Neural crest cell (in vitro differentiated cells): ENCODE measurements at places on chromosomes 13 and 19. TPM values are rescaled to one million over a fixed set of nuclear protein-coding genes. Genes with fewer than 3 reads are reported as not detected.

Gene PIBF1
- 21.5 and 24.7 TPM in 2 replicates for total RNA-seq

Gene PRTN3
- total RNA-seq = not detected in 2 replicates

Gene MUC16
- total RNA-seq = 0.02 TPM in 1 of 2 replicates, not detected in the other

Gene VSTM1
- not detected in 2 replicates for total RNA-seq

Gene NTF4
- total RNA-seq = not detected in 2 replicates

Gene TSHZ3
- total RNA-seq = 2.4 and 3.0 TPM in 2 replicates

Gene FARP1
- 138 and 139 TPM in 2 replicates for total RNA-seq

Gene PSG11
- not detected in 2 replicates for total RNA-seq

Gene HSPB6
- total RNA-seq = 0.37 and 0.64 TPM in 2 replicates

Gene ZNF260
- total RNA-seq = 32.1 and 46.4 TPM in 2 replicates

Gene GAMT
- 42.6 and 45.6 TPM in 2 replicates for total RNA-seq

Gene IL4I1
- 0.12 and 0.41 TPM in 2 replicates for total RNA-seq

Gene TPTE2
- total RNA-seq = 0.14 and 0.18 TPM in 2 replicates

Gene CRX
- total RNA-seq = not detected in 2 replicates

Gene LIM2
- total RNA-seq = not detected in 2 replicates

Gene SYNGR4
- not detected in 2 replicates for total RNA-seq

Gene LYPD3
- 0.50 and 0.89 TPM in 2 replicates for total RNA-seq
